CD4-positive, alpha-beta T cell treated with Interleukin-10 for 1 hour (primary cell): ENCODE measurements at places on chromosomes 12 and 14.
A peak's percentile ranks its signal among the peaks of the same experiment; 100 is the strongest.

DNA sequence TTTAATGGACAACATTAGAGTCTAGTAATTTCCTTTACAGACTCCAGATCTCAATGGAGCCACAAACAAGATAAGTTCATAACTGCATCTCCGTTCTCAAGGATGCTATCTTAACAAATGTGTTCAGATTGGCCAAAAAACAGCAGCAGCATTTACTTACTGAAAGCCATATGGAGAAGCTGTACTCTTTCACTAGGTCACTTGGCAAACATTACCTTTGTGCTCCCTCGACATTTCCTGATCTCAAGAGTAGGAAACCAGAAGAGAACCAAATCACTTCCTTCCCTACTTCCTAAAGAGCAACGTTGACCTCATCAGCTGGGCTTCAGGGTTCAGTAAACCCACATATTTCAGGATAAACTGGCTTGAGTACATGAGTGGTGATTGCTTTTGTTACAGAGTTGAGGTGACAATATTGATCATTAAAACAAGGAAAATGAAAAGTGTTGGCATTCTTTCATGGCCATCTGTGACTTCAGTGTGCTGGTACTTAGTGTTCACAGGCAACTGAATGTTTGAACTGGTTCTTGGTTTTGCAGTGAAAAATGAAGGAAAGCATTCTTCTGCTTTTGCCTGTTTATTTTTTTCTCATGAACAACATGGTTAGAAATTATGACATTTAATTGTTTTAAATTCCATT, 449.6 kb downstream of the TMEM117 start:
- no peak for DNase-seq

GRCh38 chr14:28987516-28987915, 220.9 kb downstream of the FOXG1 start:
- no peak for DNase-seq

DNA sequence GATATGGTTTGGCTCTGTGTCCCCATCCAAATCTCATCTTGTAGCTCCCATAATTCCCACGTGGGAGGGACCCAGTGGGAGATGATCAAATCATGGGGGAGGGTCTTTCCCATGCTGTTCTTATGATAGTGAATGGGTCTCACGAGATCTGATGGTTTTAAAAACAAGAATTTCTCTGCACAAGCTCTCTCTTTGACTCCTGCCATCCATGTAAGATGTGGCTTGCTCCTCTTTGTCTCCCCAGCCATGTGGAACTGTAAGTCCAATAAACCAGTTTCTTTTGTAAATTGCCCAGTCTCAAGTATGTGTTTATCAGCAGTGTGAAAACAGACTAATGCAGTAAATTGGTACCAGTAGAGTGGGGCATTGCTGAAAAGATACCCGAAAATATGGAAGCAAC, 146.2 kb downstream of the DPF3 start:
- DNase-seq, result no peak

- DNase-seq, result peak; percentile 86
Measured at GRCh38 chr12:10213168-10214135, 775 bp downstream of the GABARAPL1 start.

- DNase-seq, result no peak
Measured at GRCh38 chr12:45587012-45587411, 142.5 kb upstream of the ARID2 start.

DNA sequence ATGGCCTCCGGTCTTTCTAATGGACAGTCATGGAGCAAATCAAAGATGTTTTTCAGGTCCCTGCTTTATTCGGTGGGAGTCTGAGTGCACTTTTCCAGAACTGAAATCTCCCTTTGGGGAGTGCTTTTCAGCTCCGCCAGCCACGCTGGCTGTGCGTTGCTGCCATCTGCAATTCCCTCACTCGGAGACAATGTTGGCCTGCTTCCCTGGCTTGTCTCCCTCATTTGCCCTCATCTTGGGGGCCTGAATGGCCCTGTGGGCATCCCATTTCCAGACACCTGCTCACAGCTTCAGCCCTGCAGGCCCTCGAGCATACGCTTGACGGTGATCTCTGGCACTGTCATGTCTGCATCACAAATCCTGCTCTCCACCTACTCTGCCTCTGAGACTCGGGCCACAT, 103.8 kb downstream of the CCDC92 start:
- DNase-seq, result no peak

DNA sequence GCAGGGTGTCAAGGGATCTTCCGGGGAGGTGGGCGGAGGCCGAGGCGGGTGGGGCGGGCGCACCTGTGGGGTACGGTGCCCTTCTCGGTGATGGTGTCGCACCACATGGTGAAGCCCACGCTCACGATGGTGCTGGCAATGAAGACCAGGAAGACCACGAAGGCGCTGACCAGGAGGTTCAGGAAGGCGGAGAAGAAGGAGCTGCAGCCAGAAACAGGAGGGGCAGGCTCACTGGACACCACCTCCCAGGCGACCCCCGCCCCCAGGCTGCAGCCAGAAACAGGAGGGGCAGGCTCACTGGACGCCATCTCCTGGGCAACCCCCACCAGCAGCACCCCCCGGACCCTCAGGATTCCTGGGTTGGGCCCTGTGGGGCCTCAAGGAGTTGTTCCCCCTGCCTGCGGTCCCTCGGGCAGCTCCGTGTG, 7.6 kb downstream of the TMEM179 start:
- DNase-seq, result no peak

DNA sequence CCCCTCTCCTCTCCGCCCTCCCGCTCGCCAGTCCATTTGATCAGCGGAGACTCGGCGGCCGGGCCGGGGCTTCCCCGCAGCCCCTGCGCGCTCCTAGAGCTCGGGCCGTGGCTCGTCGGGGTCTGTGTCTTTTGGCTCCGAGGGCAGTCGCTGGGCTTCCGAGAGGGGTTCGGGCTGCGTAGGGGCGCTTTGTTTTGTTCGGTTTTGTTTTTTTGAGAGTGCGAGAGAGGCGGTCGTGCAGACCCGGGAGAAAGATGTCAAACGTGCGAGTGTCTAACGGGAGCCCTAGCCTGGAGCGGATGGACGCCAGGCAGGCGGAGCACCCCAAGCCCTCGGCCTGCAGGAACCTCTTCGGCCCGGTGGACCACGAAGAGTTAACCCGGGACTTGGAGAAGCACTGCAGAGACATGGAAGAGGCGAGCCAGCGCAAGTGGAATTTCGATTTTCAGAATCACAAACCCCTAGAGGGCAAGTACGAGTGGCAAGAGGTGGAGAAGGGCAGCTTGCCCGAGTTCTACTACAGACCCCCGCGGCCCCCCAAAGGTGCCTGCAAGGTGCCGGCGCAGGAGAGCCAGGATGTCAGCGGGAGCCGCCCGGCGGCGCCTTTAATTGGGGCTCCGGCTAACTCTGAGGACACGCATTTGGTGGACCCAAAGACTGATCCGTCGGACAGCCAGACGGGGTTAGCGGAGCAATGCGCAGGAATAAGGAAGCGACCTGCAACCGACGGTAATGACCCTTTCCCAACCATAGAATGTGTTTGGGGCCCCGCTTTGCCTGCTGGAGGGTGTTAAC, 615 bp downstream of the CDKN1B start:
- DNase-seq, result peak; percentile 43

DNA sequence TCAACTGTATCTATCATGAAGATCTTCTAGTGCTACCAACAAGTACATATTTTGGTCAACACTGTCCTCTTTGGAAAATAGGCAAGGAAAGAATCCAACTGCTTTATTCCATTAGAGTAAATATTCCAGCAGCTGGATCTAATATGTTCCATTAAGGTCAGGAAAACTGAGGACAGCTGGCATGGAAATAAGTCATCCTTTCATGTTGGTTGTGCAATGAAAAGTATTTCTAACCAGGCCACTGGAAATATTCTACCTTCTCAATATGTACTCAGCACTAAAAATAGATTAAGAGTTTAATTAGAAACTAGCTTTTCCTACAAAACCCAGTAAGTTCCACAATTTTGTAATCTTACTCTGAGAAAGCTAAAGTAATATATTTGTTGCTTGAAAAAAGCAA, 19.6 kb downstream of the HIGD1C start:
- DNase-seq, result no peak

- no peak for DNase-seq
Measured at GRCh38 chr12:47245623-47246022, 165.9 kb upstream of the AMIGO2 start.

DNA sequence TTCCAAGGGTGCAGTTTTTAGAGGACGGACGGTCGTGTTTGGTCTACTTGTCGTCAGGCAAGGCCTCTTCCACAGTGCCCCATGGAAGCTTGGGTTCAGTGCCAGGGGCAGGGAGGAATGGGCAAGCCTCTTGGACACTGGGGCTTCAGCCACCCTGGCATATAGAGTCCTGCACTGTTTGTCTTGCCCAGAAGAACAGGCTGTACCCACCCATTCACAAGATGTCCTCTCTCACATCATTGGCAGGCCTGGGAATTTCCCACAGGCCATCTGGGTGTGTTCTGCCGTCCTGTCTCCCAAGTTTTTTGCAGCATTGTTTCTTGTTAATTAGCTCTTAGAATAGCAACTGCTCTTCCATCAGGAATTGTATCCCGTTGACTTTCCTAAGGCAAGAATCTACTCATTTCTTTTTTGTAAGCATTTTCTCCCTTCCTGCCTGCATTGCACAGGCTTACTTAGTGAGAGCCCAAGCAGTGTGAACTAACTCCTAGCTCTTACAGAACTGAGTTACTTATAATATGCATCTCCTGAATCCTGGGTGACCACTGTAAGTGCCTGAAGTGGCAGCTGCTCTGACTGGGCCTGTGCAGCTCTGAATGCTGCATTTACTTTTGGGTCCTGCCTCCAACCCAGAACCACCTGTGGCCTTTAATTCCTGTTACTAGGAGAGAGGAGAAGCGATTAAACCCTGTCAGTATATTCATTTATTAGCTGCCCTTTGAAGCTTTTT, 149.4 kb upstream of the HIF1A start:
- DNase-seq, result no peak

DNA sequence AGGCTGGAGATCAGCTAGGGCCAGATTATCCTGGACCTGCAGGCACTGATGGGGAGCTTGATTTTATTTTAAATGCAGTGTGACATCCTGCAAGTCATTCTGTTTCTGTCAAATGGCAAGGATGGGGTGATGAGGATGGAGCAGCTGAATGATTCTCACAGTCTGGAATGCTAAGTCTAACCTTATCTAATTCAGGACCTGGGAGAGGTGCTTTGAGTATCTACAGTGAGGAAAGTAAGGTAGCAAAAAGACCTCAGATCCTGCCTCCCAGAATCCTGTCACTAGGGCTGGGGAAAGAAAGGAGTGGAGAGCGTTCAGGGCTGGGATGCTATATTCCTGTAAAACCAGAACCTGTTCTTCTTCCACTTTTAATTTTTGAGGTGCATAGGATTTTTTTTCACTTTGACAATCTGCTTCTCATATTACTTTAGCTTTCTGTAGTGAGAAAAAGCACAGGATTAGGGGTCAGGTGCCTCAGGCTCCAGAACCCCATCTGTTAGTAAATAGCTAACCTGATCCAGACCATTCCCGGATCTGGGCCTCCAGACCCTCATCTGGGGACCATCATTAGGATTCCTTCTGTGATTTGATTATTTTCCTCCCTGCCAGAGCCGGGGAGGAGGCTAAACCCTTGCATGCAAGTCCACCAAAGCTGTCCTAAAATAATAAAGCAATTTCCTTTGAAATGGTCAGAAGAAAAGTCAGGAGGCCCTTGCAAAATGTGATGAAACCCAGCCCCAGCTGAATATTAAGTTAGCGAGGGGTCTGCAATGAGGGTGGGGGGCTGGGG, 54.7 kb downstream of the ASCL1 start:
- no peak for DNase-seq

- DNase-seq, result peak; percentile 24
Measured at GRCh38 chr14:54776361-54777001, 126.1 kb downstream of the GCH1 start.

- DNase-seq, result no peak
Measured at GRCh38 chr12:94733727-94734126, 83.4 kb upstream of the TMCC3 start.

- no peak for DNase-seq
Measured at GRCh38 chr12:30991466-30991865, 64.9 kb downstream of the TSPAN11 start.

GRCh38 chr12:89678225-89678624, 30.4 kb downstream of the ATP2B1 start:
- no peak for DNase-seq

DNA sequence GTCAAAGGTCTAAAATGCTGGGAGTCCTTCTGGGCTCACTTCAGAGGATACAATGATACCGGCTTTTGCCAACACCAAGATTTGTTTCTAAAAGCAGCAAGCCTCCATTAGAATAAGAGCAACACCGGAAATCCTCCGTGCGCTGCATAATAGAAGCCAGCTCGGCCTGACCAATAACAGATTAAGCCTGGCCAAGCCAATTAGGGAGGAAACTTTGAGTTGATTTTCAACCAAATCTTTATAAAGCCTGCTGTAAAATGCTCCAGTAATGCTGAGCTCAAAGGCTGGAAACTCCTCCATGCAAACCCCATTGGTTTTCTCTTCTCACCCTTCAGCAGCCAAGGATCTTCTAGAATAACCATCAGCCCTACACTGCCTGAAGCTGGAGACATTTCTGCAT, 150.1 kb downstream of the NTF3 start:
- no peak for DNase-seq

DNA sequence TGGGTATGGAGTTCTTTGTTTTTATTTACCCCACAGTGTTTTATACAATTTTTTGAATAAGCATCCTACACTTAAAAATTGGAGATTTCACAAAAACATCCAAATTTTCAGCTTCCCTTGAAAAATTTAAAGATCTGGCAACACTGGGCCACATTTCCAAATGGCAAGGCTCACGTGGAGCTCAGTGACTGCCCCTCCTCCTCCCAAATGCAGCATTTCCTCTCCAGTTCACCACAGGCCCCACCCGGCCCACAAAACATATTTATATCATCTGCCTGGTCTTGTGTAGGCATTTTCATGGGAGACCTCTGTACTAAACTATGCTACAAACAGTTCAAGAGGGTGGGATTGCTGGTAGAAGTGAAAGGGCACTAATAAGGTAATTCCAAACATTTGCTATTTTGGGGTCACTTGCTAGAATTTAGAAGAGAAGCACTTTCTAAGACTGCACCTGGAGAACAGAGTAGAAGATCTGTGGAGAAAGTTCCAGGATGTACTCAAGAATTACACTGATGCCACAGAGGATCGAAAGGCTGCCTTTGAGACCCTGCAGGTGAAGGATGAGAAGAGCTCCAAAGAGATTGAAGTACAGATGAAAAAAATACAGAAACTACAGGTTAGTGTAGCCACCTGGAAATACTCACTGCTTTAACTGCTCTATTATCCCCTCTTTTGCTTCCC, 7.3 kb downstream of the FKBP11 start:
- DNase-seq, result peak; percentile 58

DNA sequence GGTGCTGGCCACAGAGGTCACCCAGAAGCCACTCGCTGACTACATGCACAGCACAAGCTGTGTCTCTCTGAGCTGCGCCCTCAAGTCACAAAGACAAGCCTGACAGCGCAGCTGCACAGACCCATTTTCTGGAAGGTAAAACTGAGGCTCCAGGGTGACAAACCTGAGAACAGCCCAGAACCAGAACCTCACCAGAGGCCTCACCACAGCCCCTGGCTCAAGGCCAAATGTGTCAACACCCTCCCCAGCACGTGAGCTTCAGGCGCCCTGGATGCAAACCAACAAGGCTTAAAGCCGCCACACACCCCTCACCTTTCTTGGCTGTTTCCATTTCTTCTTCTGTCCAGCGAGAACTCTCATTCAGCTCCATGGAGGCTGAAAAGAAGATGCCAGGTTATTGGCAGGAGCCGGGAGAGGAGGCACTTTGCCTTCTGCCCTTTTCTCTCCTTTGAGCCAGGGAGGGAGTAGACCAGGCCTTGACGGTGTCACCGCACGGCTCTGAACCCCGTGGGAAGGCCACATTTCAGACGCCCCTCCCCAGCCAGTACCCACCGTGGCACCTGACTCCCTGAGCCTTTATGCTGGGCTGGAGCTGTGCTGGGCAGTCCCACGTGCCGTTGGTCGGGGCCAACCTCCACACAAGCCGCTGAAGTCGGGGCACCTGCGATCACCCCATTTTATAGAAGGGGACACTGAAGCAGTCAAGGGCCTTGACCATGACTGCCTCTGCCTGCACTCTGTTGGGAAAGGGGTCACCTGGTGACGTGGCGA, 103.1 kb downstream of the RFLNA start:
- no peak for DNase-seq
